NCI-H510A (cell line): ENCODE measurements at places on chromosomes 4 and X.
A peak's percentile ranks its signal among the peaks of the same experiment; 100 is the strongest.

GRCh38 chrX:129565046-129565650 is 25.1 kb downstream of the OCRL start:
- no peak for DNase-seq

DNA sequence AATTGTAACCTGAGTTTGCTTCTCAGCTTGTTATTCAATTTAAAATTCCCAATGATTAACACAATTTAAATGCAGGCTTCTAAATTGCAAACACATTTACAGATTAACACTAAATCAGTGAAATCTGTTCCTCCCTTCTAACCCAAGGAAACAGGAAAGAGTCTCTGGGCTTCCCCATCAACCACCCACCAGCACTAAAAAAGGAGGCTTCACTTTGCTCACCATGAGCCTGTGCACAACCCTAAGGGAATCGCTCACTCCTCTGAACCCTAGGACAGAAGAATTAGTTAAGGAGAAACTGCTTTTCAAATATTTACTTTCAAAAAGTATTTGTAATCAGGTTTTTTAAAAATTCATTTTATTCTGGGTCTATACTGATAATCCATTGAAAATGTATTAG is 155.3 kb downstream of the COL25A1 start:
- no peak for DNase-seq

GRCh38 chr4:78525559-78525958 is 26.0 kb upstream of the ANXA3 start:
- no peak for DNase-seq

DNA sequence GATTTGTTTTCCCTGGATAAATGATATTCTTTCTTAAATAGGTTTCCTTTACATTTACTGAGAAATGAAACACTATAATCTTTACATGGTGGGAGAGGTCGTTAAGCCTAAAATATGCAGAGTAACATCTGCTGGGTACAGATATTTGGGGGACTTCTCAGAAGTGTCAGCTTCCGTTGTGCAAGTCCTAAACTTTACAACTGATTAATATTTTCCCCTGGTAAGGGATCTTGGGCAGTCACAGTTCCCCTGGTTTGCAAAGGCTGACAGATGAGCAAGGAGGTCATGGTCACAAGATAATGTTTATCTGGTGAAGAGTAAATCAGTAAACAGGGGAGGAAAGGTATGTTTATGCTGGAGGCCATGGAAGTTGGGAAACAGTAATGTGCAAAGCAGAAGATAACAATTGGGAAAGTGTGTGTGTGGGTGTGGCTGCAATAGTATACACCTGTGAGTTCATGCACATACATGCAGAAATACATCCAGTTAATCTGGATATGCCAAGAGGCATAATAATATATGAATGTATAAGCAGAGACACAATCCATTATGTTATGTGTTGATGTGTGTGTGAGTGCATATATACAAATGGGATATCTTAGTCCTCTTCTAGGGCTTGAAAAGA is 508.2 kb upstream of the FAM241A start:
- DNase-seq = no peak

GRCh38 chr4:30840571-30840970 is 120.4 kb downstream of the PCDH7 start:
- no peak for DNase-seq

- peak; percentile 26 for DNase-seq
Observed at GRCh38 chr4:77959566-77960338, 97.1 kb downstream of the MRPL1 start.

DNA sequence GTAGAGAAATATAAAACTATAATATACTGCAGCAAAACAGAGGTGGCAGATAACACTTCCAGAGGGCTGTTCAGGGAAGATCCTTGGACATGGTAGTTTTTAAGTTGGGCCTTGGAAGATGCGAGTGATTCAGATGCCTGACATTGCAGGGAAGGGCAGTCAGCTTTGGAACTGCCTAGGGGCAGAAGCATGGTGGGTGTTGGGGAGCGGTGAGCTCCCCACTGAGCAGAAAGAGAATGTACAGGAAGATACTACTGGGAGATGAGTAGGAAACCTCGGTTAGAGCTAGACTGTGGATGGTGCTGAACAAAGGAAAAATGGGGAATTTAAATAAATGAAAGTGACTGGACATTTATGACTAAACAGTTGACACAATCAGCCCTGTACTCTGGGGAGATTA is 24.9 kb upstream of the SEC24B start:
- no peak for DNase-seq

DNA sequence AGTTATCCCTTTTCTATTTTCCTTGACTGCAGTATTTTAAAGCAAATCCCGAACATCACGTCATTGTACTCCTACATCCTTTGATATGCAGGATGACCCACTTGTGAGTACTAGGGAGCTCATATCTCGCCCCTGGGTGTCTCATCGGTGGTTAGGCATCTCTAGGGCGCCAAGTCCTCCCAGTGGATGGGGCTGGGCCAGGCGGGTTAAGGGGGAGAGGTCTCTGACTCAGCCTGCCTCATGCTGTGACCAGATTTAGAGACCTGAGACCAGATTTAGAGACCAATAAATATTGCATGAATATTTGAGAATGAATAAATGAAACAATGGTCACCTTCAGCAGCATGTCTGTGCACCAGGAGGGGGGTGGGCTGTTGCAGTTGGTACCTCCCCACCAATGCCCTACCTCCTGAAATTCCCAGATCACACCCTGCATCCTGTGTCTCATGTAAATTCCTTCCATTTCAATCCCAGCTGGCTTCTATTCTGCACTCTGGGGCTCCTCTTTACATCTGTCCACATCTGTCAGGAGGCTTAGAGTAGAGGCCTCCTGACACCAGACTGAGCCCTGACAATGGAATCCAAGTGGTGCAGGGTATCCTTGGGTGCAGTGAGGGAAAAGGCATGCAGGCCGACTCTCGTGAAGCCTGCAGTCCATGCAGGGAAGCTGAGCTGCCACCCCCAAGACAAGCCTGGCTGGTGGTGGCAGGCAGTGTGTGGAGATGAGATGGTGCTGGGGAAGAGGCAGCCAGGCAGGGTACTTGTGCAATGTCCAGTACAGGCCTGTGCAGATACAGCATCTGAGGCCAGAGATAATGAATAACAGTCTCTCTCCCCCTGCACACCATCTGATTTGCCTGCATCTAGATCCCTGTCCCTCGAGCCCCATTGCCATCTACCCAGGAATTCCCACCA is 5.2 kb downstream of the APLN start:
- no peak for DNase-seq

DNA sequence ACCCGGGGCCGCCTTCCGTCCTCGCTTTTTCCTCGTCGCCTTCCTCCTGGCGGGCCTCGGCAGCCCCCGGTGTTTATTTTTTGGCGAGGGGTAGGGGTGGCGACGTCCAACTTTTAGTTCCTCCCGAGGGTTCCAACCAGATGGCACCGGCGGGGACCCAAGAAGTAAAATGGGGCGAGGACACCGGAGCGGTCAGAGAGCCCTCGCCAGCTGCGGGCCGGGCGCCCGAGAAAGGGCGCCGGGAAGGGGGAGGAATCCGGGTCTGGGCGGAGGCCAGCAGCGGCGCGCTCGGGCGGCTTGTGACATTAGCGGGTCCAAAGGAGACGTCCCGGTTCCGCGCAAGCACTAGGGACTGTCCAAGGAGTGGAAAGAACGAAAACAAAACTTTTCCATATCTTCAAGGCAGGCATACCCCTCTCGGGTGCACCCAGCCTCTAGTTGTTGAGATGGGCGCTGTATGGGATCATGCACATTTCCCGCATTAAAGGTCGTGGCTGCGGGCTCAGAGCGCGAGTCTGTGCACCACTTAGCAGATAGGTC is 691 bp upstream of the USP46 start:
- peak; percentile 15 for DNase-seq

GRCh38 chr4:99090481-99091215 is 2.1 kb upstream of the ADH5 start:
- no peak for DNase-seq

DNA sequence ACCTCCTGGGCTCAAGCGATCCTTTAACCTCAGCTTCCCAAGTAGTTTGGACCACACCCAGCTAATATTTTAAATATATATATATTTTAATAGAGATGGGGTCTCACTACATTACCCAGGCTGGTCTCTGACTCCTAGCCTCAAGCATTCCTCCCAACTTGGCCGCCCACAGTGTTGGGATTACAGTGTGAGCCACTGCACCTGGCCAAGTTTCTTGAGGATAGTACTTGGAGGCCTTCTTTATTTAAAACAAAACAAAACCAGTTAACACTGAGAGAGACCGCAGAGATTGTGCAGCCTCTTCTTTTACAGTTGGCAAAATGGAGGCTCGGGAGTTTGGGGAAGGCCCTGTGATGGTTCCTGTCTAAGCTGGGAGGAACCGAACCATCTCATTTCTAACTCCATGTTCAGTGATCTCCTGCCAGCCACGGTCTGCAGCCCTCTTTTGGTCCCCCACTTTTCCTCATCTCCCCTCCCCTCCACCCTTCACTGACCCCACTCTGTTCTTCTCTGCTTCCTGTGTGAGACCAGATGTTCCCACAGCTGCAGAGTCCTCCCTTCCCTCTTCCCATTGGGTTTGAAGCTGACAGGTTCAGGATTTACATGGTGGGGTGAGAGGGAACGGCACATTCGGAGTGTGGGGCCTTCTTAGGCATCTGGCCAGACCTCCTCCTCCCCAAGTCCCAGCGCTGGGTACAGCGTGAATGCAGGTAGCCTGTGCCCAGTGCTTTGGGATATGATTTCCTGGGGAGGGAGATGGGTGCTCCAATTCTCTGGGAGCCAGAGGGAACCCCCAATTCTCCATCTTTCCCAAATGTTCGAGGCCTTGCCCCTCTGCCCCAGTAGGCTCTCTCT is 1.4 kb upstream of the SORCS2 start:
- DNase-seq = no peak

- no peak for DNase-seq
Observed at GRCh38 chr4:182019148-182019652, 224.0 kb upstream of the TENM3 start.

- DNase-seq = no peak
Observed at GRCh38 chr4:105274504-105274903, 127.8 kb downstream of the TET2 start.

DNA sequence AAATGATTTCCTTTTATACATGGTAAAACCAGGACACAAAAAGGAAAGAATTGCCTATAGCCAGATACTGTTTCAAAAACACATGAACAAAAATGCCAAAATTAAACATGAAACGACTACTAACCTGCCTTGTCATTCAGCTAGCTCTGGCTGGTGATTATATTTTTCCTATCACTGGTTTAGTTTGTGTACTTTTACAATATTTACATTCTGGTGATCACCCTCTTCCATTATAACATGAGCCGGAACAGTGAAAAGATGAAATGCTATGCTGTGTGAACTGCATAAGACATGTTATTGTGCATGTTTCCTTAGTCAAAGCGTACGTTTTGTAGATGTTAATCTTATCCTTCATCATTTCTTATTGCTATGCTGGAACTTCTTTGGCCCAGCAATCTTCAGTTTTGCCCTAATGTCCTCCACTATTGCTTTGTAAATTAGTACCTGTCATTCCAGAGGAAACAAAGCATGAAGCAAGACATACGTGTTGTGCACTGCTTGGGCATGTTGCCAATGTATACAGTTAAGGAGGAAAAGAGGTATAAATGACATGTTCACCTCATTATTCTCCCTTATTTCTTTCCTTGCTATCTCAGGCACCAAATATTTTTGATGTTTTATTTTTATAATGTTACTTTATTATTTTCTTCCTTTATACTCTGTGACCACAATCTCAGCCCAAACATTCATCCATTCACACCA is 386.3 kb downstream of the ARHGAP24 start:
- peak; percentile 21 for DNase-seq

DNA sequence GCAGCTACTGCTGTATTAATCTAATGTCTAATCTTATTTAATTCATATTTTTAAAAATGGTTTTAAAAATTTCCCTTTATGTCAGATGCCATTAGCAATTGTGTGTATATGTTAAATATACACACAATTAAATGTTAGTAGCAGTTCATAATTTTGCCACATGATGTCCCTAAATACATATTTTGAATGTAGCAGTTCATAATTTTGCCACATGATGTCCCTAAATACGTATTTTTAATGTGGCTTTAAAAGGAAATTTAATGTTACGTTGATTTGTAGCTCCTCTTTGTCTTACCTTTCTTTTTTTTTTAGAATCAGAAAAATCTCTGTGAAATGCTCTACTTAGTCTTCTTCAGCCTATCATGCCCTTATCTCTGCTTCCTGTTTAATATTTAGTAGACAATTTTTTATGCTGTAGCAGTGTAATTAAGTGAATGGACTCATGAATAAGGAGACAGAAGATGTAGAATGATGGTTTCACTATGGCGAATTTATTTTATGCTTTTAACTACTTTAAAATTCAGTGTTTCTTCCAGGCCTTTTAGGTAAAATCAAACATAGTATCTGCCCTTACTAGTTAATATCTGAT is 26.1 kb downstream of the RBM46 start:
- no peak for DNase-seq

- no peak for DNase-seq
Observed at GRCh38 chr4:183798301-183799253, 106.5 kb upstream of the STOX2 start.

DNA sequence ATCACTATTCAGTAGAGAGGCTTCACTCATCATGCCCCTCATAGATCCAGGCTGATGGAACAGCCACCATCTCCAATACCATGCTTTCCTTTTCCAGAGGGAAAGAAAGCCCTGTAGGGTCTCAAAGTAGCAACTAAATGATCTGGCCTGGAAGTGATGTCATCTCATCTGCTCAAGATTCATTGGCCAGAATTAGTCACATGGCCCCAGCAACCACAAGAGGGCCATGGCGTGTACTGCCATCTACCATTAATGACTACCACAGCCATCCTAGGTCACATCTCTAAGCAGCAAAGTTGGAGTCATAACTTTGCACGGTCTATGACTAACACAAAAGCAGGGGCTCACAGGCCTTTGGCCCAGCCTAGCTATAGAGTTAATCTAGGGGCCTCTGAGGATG is 194.8 kb downstream of the KIT start:
- no peak for DNase-seq

- no peak for DNase-seq
Observed at GRCh38 chrX:148774276-148774675, 273.9 kb downstream of the AFF2 start.

- peak; percentile 15 for DNase-seq
Observed at GRCh38 chr4:170005472-170005871, 20.7 kb downstream of the MFAP3L start.

- DNase-seq = no peak
Observed at GRCh38 chr4:12324965-12325364, 896.3 kb upstream of the HS3ST1 start.

GRCh38 chr4:112898357-112899141 is 150.9 kb upstream of the ANK2 start:
- no peak for DNase-seq

DNA sequence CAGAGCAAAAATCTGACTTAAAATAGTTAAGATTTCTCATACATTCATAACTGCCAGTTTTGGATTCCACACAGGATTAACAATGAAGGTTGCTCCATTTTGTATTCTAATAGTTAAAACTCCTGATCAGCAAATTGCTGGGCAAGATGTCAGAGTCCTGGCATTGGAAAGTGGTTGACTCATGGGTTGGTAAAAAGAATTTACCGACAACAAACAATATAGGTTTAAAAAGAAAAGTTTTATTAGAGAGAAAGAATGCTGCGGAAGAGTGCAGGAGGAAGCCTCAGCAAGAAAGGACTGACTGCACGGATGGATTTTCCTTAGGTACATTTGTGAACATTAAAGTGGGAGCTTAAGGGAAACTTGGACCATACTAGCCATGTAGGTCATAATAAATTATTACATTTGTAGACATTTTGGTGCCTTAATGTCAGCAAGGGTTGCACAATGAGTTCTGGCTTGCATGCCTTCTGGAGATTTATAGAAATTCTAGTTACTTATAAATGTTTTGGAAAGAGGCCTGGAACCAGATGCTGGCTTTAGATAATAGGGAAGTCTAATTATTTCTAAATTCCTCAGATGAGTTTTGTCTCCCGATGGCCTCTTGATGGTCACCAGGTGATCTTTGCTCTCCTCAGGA is 25.4 kb upstream of the IL2 start:
- DNase-seq = no peak
